ENCODE measurements at places on chromosomes 2 and 18. TPM values are rescaled to one million over a fixed set of nuclear protein-coding genes. Genes with fewer than 3 reads are reported as not detected.
A peak's percentile ranks its signal among the peaks of the same experiment; 100 is the strongest.

GRCh38 chr2:222481941-222482340, 57.6 kb downstream of the SGPP2 start:
- no peak for DNase-seq

DNA sequence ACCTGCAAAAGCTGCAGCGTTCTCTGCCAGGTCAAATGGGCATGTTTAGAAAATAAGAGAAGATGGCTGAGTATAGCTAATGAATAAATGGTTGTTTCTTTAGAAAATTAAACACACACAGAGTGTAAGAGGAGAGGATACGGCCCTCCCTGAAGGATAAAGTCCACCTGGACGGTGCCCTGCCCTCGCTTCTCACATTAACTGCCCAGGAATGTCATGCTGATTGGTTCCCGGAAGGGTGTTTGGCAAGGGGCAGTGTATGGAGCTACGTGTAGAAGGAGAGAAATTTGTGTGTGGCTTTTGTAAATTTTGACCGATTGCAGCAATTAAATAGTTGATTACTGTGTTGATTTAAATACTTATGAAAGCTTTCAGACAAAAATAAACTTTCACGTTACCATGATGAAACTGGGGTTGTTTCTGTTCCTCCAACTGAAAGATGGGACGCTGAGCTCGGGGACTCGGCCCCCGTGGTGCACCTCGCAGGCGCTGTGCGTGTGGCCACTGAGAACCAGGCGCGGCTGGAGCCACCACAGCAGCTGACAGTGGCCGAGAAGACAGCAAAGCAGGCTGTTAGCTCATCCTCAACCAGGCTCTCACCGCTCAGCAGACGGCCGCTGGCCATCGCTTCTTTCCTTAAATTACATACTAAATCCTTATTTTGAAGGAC, 22.7 kb downstream of the MPPE1 start:
- DNase-seq = peak; percentile 73

DNA sequence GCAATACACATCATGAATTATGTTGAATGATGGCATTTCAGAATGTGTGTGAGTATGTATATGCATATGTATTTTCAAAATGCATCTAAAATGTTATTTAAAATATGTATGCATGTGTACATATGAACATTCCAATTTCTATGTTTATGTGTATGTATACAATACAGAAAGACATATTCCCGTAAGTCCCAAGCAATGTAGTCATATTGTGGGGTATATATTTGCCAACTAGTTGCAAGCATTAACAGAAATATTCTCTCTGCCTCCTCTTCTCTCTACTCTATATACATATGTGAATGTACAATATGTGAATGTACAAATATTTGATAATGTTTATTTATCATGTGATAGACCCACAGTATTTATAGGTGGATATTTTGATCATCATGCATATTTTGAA, 345.8 kb upstream of the ZEB2 start:
- no peak for DNase-seq

Gene ATP9B
- 28.3 TPM for total RNA-seq

Gene CD8B
- 0.67 TPM for total RNA-seq

Gene MYCN
- 0.29 TPM for total RNA-seq

DNA sequence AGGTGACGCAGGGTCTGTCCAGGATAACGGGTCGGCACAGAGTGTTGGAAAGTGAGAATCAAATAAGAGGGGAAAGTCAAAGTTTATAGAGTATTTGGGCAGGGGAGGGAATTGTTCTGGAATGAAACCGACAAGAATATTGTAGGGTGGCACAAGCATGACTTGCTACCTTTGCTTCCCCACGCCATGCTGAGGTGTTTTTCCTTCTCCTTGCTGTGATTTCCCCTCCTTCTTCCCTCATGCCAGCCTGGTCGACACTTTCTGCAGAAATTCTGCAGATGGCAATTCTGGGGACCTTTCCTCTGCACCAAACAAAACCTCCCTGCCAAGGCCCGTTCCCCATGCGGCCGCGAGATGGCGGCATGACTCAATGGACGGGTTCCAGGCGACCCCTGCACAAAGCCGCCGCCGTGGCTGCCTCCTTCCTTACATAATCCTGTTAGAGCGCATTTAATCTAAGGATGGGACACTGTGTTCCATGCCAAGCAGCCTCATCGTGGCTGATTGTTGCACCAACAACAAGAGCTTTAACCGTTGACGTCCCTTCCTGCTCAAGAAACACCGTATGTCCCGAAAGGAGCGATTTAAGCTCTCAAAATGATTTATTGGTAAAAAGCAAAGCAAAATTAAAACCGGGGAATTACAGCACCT, at the start of gene MRO:
Gene MRO (minus strand): TSS at position 289 of the 651 bp plus-strand sequence. CDS start 10,616 bp downstream, outside the sequence.
- peak; percentile 95 for DNase-seq

Gene UBE2E3
- total RNA-seq = 60.4 TPM

Measured in mesenteric fat pad (tissue), 1 donor.